ENCODE measurements at places on chromosomes 3 and 15.

GRCh38 chr15:82174471-82175235 lies 87.9 kb downstream of the EFL1 start:
- DNase-seq: no peak

DNA sequence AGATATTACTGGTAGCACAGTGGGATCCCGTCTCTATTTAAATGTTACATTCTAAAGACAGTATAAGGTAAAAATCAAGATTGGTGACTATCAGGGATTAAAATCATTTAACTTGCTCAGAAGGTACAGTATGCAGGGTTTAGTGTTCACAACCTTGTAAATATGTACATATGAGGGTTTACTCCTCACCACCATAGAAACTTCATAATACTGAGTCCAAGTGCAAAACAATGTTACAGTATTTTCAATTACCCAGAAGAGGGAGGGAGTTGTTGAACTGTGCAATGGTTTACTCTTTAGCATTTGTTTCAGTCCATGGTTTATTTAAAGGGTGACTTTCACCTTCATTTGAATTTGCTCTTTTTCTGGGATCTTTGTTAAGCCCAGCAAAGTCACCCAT lies 165.1 kb downstream of the ZNF621 start:
- DNase-seq: no peak

DNA sequence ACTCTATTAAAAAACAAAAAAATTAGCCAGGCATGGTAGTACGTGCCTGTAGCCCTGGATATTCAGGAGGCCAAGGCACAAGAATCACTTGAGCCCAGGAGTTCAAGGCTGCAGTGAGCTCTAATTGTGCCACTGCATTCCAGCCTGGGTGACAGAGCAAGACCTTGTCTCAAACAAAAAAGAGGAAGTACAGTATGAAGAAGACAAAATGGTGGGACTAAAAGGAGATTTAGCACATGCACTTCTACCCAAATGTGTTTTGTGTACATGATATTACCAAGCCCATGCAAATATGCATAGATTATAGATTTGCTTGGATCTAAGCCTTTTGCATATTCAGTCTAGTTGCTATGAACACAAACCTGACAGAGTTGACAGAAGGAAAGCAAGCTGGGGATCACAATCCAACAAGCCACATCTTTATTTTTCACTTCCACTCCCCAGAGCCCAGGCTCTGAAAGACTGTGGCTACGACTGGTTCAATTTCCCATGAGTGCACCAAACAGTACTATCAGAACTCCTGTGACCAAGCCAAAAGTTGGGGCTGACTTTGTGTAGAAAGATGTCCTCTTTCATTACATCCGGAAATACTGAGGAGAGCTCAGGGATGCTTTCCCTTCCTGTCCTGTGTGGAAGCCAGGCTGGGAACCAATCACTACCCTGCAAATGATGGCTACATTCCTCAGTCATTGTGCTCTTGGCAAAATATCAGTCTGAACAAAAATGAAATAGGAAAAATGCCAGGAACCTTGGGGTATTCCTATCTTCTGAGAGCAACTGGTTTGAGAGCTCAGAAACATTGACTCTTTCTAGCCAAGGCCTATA lies 49.4 kb downstream of the TGM4 start:
- no peak for DNase-seq

DNA sequence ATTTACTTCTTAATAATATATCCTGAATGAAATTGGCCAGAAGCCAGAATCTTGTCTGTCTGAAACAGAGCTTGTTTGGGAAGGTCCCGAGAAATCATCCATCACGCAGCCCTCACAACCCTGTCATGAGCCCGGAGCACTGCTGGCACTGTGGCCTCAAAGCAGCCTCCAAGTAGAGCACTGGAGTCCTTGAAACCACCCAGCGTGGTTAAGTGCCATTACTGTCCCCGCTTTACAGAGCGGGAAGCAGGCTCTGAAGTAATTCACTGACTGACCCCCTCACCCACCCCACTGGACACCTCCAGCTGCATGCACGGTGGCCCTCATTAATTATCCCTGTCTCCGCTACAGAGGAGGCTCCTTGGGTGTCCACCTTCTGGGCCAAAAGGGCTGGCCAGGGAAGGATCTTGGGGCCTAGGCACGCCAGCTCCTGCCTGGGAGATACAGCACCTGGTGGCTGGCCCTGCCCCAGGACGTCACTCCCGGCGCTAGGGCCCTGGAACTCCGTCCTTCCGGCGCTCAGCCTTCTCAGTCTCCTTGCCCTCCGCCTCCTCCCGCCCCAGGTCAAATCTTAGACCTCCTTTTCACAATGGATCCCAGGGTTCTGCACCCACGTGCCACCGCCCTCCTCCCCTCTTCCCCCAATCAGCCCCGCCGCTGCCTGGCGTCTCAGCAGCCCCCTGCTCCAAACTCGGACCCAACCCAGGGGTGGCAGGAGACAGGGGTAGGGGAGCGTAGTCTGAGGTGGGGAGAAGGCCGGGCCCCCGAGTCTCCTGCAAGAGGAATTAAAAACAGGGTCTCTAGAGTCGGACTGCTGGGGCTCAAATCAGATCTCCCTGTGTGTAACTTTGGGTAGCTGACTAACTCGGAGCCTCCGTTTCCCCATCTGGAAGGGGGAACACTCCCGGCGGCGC lies 1.1 kb downstream of the TKT start:
- peak; percentile 82 for DNase-seq

DNA sequence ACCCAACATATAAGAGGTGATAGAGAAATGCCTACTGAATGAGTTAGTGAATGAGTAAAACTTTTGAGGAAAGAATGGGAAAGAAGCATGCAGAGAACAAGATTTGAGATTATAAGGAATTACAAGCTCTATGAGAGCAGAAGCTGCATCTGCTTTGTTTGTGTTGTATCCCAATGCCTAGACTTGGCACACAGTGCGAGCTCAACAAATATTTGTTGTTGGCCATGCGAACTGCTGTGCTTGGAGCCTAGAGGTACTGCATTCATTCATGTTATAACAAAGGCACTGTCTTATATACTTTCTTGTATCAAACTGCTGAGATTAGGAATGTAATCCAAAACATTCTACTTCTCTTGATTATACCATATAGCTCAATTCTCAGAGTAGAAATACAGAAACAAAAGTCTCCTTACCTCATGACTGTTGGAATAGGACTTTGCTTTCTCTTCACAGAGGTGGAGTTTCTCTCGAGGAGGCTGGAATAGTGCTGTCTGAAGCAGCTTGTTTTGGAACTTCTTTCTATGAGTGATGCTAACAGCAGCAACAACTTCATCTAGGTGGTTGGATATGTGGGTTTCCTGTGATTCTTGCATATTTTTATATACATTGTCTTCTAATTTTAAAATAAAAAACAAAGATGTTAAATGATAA lies 21.1 kb downstream of the TTC23 start:
- DNase-seq: no peak

- DNase-seq: no peak
Observed at GRCh38 chr15:27983496-27983895, 115.6 kb downstream of the OCA2 start.

DNA sequence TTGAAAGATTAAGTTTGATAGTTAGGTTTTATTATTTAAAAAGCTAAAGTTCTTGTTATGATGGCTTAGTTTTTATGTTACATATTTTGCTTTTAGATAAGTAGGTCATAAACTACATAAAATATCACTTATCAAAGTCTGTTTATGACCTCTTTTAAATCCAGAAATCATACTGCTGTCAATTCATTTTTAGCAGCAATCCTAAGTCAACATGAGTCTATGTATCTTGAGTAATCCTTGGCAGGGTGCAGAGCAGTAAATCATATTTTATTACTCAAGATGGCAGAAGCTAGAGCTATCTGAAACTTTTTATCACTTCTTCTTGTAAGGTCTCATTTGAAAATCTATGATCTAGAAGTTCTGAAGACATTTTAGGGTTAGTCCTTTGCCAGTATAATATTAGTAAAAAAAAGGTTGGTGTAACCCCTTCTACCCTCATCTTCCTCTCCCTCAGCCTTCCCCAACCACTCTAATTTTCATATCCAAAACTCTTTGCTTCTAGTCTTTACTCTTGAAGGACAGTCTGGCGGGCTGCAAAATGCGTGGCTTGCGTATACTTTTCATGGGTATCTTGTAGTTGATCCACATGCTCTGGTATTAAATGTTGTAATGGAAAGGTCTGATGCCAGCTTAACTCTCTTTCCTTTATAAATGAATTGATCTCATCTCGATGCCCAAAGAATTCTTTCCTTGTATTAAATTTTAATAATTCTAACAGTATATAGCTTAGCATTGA lies 134.0 kb upstream of the THRB start:
- DNase-seq: no peak

DNA sequence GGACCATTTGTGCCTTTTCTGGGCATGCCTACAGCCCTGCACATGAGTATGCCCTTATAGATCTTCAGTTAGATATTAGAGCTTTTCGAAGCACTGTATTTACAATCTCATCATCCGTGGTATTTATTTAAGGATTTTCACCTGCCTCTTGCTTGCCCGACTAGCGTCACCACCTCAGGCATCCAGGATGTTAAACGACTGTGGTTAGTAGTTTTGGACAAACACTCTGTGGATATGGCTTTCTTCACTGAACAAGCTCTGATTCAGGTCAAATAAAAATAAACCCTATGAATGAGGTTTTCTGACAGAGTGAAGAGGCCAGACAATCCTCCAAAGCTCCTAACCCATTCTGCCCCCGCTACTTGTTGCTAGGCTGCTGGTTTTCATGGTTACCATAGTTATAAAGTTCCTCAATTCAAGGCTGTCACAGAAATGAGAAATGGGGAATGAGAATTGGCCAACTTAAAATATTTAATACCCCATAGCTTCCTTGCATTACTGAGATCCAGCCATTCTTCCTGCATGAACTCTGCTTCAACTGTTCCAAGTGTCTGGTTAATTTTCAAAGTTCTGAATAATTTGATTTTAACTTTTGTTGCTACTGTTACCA lies 440.1 kb downstream of the GABRG3 start:
- no peak for DNase-seq

DNA sequence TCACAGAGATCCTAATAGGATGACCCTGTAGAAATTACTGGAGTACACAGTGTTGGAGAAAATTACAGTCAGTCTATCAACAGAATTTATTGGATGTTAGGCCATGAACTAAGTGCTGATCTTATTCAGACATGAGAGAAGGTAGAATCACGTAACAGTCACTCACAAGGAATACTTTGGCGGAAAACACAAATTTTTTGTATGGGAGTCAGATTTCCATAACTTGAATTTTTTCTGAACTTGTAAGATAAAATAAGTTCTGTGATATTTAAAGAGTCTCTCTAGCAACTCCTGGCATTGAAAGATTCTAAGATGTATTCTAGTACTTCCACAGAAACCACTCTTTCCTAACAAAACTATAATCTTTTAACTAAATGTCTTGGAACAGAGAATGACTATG lies 178.8 kb upstream of the MME start:
- no peak for DNase-seq

DNA sequence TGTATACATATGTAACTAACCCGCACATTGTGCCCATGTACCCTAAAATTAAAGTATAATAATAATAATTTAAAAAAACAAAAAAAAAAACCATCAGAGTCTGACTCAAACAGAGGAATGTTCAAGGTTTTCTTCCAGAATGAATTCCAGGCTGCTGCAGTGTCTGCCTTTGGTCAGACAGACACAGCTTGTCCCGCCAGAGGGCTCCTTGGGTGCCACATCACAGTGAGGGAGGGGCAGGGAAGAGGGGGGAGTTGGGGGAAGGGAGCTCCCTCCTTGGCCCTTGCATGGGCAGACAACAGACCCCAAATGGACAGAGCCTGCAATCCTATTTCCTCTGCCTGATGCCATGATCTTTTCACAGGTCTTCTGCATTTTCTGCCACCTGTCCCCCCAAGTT lies 36.5 kb downstream of the ITGB5 start:
- peak; percentile 59 for DNase-seq

DNA sequence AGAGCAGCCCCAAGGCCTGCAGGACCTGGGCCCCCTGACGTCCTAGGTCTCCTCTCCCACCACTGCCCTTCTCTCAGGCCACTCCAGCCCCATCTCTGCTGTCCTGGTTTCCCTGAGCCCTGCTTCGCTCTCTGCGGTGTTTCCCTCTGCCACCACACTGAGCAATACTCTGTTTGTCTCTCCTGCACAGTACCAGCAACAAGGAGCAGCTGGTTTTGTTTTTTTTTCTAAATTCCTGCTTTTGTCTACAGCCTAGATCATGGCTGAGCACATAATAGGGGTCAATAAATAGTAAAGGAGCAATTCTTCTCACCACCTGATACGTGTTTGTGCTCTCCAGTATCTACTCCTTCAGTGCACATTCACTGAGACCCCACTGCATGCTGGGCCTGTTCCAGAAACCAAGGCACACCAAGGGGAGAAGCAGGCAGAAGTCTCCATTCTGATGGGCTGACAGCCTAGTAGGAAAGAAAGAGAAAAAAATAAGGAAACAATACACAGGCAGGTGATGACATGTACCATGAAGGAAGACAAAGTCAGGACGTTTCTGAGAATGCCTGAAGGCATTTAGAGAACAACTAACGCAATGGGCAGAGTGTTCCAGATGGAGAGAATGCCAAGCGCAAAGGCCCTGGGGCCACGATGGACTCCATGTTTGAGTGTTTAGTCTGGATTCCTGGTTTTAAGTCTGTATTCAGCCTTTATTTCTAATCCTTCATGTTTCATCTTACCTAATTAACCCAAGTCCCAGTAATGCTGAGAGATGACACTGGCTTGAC lies 6.0 kb upstream of the ACAD9 start:
- no peak for DNase-seq

GRCh38 chr15:22939051-22939450 lies 41.1 kb downstream of the CYFIP1 start:
- DNase-seq: no peak

GRCh38 chr15:99437315-99438223 lies 128.2 kb upstream of the MEF2A start:
- peak; percentile 64 for DNase-seq

DNA sequence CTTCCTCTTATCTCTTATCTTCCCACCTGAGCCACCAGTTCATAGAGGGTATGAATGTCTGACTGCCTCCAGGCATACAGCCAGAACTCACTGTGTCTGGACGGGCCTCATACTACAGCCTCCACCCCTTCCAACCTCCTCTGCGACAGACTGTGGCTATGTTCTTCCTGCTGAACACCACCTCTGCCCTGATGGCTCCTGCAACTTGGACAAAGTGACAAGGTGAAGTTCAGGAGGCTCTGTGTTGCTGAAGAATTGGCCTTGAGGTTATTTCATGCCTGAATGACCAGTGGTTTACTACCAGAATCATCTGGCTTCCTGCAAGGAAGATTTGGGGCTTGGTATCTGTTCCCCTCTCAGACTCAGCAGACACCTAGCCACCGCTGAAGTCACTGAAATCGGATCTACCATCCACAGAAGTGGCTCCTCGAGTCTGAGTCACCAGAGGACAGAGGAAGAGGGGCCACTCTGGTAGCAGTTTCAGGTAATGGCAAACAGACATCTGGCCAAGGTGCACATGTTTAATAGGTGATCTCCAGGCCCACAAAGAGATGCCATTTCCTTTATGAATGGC lies 14.2 kb upstream of the ULK3 start:
- no peak for DNase-seq

DNA sequence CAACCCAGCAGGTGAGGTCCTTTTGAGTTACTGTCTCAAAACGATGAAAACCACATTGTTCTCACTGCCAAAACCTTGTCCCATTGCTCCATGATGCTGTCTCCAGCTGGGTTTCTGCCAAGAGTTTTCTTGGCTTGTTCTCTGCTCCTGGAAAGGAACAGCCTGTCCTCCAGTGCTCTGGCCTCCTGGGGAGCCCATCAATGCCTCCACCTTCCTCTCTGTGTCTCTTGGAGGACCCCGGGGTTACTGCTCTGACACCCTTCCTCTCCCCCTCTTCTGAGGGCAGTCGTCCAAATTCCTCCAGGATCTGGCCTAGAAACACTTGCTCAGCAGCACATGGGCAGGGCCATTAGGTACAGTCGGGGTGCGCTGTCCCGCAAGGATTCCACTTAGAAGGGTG lies 63.9 kb upstream of the RGMA start:
- DNase-seq: peak; percentile 66

GRCh38 chr3:148924562-148924961 lies 59.5 kb downstream of the CPA3 start:
- no peak for DNase-seq
